SK-N-SH treated with all-trans-retinoic acid at 6 μM for 48 hours (cell line): ENCODE measurements at places on chromosomes 1 and 21.

- ATAC-seq, result no peak
Measured at GRCh38 chr1:201279313-201279712, 4.0 kb upstream of the PKP1 start.

DNA sequence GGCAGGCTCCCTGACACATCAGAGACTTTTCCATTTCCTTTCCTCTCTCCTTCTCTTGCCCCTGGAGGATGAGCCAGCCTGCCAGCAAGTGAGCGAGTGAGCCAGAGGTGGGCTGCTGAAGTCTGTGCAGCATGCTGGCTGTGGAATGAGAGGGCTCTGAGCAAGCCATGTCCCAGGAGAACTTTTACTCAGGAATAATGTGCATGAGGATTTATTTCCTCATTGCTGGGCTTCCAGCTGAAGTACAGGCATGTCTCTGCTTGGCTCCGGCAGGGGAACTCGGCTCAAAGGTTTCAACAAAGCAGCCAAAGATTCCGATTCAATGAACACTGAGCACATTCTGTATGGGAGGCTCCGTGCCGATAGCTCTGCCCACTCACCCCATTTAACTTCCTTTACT lies 43.7 kb downstream of the UBIAD1 start:
- no peak for ATAC-seq

GRCh38 chr21:31182231-31183140 lies 144.2 kb upstream of the KRTAP19-8 start:
- no peak for ATAC-seq

DNA sequence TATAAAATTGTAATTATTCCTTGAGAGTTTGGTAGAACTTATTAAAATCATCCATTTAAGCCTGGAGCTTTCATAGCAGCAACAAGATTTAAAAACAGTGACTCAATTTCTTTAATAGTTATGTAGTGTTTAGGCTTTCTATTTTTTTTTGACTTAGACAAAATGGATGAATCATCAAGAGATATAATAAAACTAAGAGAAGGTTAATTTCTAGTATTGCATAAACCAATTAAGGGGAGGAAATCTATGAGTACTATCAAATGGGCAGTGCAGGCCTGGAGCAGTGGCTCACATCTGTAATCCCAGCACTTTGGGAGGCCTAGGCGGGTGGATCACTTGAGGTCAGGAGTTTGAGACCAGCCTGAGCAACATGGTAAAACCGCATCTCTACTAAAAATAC lies 416.3 kb upstream of the USP24 start:
- ATAC-seq, result peak; percentile 13

- peak; percentile 51; the same call in 1 of the 3 replicates for ATAC-seq
Measured at GRCh38 chr1:195934817-195935553, 673.3 kb downstream of the KCNT2 start.

- ATAC-seq, result no peak
Measured at GRCh38 chr1:155125946-155126555, 1.6 kb upstream of the EFNA1 start.

- no peak for ATAC-seq
Measured at GRCh38 chr1:230549625-230550024, 92.7 kb upstream of the COG2 start.

DNA sequence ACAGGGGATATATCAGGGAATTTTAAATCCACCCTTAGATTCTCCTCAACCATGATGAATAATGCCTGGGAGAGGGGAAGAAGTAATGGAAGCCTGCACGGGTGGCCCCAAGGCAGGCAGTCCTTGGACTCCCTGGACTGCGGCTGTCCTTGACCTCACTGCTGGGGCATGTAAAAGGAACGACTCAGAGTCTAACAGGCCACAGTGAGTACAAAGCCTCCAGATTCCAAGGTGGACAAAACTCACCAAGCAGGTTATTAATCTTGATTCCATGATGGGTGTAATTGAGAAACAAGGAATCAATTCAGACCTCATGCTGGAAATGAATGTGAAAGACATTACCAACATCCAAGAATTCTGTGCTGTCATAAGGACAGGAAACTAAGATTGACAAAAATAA lies 13.0 kb upstream of the ARHGAP29 start:
- no peak for ATAC-seq

- ATAC-seq, result no peak
Measured at GRCh38 chr1:212166644-212167043, 118.6 kb upstream of the PPP2R5A start.

GRCh38 chr21:34928637-34929036 lies 120.5 kb downstream of the RUNX1 start:
- peak; percentile 68 for ATAC-seq

DNA sequence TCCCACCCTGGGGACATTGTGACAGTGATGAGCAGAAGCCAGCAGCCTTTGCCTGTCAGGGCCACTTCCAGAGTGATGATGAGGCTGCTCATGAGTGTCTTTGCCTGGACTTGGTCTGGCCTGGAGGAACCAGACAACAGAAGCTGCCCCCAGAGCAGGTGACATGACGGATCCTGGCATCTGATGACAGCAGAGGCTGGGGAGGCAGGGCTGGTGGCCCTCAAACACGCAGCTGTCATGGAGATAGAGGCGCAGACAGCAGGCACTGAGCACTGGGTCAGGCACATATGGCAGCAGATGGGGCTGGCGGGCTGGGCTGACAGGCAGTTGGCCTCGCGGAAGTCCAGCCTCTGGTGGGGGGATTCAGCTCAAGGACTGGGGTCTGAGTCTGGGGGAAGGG lies 66.4 kb upstream of the STUM start:
- no peak for ATAC-seq

- no peak for ATAC-seq
Measured at GRCh38 chr1:44296806-44297205, 58.3 kb downstream of the ERI3 start.
